ENCODE measurements at places on chromosomes 3 and 15.
A peak's percentile ranks its signal among the peaks of the same experiment; 100 is the strongest.

- DNase-seq = no peak
These were observed 107.0 kb downstream of the ALCAM start for GRCh38 chr3:105473521-105474223.

DNA sequence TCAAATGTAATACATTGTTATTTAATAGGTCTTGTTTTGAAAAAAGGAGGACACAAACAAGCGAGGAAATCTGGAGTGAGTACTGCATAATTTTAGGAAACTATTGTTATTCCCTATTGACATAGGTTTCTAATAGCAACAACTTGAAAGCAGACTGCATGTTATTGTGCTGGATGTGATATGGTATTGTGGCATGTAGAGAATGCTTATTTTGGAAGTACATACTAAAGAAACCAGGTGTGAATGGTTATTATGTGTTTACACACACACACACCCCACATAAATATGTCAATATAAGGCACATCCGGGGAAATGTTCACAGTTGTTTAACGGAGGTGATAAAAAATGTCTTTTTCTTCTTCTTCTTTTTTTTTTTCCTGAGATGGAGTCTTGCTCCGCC lies 5.9 kb upstream of the MORF4L1 start:
- DNase-seq = no peak

DNA sequence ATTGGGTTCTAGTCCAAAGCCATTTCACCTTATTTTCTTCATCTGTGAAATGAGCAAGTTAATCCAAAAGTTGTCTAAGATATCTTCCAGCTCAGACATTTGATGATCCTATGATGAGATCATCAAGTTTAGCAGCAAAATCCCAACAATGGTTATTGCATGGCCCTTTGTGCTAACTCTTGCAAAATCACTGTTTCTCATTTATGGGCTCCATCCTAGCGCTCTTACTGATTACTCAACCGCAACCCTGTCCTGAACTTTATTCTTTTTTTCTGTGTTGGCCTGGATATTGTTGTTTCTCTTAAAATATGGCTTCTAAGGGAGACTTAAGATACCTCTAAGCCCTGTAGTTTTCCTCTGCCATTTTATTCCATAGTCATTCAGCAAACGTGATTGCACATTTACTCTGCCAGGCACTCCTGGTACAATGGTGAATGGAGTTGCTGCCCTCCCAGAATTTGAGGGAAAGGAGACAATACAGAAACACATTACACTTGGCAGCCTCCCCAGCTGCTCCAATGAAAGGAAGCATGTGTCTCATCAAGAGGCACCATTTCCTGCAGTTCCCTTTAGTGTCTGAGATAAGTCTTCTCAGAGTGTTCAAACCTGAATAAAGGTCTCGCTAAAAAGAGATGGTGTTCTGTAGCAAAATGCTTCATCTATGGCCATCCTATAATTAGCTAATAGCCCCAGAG lies 4.4 kb downstream of the GXYLT2 start:
- DNase-seq = no peak

DNA sequence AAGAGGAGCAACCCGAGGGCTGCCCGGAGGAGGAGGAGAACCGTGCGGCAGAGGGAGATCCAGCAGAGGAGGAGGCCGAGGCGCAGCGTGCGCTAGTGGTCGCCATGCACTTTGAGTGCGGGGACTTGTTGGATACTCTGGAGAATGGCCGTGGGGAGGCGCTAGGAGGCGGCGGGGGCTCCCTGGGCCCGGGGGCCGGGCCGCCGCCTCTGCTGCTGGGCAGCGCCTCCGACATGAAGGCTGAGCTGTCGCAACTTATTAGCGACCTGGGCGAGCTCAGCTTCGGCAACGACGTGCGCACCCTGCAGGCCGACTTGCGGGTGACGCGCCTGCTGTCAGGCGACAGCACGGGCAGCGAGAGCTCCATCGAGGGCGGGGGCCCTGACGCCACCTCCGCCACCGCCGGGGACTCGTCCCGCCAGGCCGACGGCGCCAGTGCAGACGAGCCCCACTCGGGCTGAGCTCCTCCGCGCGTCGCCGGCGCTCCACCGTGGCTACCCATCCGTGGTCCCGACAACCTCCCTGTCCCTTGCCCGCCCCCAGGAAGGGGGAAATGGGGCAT lies 2.0 kb downstream of the FAM43A start:
- DNase-seq = peak; percentile 47

- DNase-seq = no peak
These were observed 522 bp downstream of the PDZRN3 start for GRCh38 chr3:73624017-73624820.

DNA sequence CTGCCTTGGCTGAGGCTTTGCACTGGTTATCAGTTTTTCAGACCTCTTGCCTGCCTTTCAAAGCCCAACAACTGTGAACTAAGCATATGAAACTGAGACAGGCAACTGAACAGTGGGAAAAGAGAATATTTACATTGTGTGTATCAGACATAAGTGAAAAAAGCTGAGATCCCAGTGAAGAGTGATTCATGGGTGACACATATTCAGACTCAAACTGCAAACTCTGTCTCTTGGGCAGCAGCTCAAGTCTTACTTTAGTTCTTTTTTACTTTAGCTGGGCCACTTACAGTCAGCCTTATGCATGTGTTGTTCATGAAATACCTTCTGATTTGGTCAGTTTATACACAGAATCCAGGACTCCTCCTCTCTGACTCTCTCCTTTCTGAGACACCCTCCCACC lies 19.2 kb downstream of the SUCLG2 start:
- DNase-seq = no peak

DNA sequence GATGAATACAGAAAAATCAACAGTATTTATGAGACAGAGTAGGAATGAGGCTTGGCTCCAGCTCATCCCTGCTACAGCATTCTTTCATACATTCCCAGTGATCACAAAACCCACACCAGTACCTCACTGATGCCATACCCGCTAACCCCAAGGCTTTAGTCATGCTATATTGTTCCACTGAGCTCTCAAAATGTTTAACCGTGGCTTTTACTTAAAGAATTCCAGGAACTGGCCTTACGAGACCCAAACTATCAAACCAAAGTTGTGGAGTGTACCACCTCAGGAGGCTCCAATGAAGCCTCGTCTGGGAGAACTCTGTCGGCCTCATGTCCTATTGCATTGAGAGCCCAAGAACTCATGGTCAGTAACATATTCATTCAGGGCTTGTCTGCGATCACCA lies 278.9 kb downstream of the ULK4 start:
- no peak for DNase-seq

DNA sequence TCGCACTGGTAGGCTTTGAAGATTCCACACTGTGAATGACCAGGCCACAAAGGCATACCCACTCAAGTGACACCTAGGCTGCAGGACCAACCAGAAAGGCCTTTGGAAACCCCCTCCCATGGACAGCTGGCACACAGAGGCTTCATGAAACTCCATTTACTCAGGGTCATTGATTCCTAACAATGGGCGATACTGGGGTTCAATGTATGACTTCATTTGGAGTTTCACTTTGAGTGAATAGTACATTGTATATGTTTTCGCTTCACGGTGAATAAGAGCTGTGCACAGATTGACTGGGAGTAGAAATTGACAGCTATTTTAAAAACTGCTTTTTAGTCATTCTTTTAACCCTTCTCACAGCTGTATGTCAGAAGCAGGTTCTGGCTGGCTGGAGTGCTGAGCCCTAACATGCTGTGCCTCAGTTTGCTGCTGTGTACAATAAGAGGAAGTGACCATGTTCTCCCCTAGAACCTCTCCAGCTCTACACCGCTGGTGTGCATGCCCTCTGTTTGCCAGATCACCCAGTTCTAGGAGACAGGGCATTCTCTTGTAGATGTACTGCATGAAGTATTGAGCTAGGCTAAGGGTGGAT lies 15.4 kb upstream of the CX3CR1 start:
- no peak for DNase-seq

GRCh38 chr15:39682366-39682765 lies 100.3 kb downstream of the FSIP1 start:
- no peak for DNase-seq

- DNase-seq = no peak
These were observed 33.8 kb upstream of the GYG1 start for GRCh38 chr3:148957586-148957985.

DNA sequence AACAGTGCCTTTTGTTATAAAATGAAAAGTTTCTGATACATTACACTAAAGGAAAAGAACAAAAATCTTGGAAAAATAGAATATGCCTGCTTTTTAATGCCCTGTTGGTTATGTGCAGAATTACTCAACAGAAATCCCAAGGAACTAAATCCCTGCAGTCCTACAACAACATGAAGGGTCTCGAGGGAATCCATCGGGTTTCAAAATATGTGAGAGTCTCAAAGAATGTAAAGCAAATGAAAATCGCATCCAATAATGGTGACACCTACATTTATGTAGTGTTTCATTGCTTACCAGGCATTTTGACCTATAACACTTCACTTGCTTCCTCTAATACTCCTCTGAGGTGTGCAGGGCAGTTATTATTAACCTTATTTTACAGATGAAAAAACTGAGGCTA lies 411.3 kb downstream of the FOXP1 start:
- no peak for DNase-seq

DNA sequence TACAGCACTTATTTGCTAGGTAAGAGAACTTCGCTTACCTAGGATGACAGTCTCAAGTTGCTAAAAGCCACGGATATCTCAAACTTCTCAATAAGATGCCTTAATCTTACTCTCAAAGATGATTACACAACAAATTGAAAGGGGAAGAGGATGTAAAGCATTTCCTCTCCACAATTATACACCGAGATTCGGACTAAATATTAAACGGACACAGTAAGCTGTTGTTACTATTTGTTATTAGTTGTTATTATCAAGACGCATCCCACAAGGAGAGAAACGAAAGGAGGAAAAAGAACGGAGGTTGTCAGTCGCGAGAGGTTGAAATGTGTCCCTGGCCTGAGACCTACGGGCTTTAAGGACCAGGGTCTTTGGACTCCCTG lies 660 bp downstream of the ZNF106 start:
- no peak for DNase-seq

- DNase-seq = no peak
These were observed 333.6 kb downstream of the ARRDC4 start for GRCh38 chr15:98294126-98294525.

GRCh38 chr15:74449095-74449494 lies 11.9 kb downstream of the UBL7 start:
- no peak for DNase-seq

DNA sequence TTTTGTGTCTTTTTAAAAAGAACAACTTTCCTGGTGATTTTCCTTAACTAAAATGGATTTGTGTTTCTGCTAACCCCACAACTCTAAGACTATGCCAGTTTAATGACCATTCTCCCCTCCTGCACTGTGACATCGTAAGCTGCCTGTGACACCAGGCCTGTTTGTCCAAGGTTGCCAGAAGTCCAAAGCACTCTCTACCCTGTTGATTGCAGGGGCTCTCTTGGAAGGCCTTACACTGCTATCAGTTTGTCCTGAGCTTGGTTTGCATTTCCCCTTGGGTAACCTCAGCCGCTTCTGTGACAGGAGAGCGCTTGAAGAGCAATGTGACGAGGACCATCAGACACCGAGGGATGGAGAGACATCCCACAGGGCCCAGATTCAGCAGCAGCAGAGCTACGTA lies 55.8 kb downstream of the CDAN1 start:
- DNase-seq = no peak

GRCh38 chr3:42265059-42265991 lies 660 bp downstream of the CCK start:
- no peak for DNase-seq

DNA sequence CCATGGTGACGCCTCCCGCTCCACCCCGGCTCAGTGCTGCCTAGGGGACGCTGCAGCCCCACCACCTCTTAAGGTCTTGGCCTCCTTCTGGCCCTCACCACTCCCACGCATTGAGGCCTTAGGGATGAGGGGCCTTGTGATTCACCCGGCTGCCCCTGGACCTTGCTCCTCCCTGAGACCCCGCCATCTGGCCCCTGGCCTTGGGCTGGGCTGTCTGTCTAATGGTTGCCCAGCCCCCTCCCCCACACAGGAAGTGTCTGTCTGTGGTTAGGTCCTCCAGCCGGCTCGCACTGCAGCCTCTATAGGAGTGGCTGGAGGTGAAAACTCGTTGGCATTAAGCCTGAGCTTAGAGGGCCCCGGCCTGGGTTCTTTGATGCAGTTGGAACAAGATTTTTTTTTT lies 21.5 kb upstream of the MTHFS start:
- DNase-seq = no peak

GRCh38 chr15:101481381-101481705 lies 8.2 kb downstream of the PCSK6 start:
- no peak for DNase-seq

GRCh38 chr15:64855205-64855975 lies 13.7 kb downstream of the PLEKHO2 start:
- no peak for DNase-seq

GRCh38 chr3:1235526-1236120 lies 142.8 kb downstream of the CNTN6 start:
- DNase-seq = no peak

DNA sequence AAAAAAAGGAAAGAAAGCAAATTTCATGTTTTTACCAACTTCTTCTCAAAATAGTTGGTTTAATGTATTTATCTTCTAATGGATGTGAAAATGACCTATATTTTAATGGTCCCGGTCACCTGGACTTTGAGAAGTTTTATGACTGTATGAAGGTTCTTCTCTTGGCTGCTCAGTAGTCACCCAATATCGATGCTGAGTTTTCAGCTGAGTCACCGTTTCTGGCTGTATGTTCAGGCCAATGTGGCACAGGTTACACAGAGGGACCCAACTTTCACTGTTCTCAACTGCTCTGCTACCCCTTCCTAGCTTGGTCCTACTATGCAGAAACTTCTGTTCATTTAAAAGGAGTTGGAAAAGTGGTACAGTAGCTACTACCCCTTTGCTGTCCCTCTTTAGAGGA lies 25.8 kb downstream of the VGLL3 start:
- DNase-seq = no peak

DNA sequence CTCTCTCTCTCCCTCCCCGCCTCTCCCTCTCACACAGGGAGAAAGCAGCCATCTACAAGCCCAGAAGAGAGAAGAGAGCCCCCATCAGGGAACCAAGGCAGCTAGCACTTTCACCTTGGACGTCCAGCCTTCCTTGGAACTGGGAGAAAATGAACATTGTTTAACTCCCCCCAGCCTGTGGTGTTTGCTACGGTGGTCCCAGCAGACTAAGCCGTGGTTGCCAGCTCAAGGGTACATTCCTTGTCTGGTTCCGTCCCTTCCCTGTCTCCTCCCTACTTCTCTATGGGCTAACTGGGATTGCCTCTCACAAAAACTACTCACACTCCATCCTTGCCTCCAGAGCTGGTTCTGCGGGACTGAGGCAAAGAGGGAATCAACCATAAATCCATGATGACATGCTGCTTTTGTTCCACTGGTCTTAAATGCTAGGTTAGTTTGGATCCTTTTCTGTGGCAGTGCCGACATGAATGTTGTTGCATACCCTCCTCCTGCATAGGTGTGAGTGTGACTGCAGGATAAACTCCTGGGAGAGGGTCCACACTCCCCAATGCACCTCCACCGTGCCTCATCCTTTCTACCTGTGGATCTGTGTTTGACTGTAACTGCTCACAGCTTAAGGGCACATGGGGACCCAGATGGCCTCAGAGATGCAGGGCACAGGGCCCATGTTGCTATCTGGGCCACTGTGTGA lies 12.0 kb downstream of the C3orf22 start:
- DNase-seq = no peak

- no peak for DNase-seq
These were observed 145.3 kb upstream of the NPHP3 start for GRCh38 chr3:132867526-132867925.
